ENCODE measurements at places on chromosomes 6 and 20.

- DNase-seq, result no peak
Measured at GRCh38 chr6:113466526-113466925, 390.6 kb upstream of the MARCKS start.

DNA sequence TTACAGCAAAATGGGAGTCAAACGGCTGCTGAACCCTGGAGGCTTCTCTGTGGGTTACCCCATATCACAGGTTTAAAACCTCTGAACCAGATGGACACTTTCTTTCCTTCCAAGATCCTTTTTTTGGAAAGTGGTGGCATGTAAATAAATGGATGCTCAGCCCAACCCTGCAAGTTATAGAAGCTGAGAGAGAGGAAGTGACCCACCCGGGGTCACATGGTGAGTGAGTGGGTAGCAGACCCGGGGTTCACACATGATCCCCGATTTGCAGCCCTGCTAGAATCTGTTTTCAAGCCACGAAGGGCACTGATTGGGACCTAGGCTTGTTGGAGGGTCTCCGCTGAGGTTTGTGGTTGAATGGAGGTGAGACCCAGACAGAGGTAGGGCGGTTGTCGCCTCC is 32.0 kb downstream of the SIRPA start:
- DNase-seq, result no peak

DNA sequence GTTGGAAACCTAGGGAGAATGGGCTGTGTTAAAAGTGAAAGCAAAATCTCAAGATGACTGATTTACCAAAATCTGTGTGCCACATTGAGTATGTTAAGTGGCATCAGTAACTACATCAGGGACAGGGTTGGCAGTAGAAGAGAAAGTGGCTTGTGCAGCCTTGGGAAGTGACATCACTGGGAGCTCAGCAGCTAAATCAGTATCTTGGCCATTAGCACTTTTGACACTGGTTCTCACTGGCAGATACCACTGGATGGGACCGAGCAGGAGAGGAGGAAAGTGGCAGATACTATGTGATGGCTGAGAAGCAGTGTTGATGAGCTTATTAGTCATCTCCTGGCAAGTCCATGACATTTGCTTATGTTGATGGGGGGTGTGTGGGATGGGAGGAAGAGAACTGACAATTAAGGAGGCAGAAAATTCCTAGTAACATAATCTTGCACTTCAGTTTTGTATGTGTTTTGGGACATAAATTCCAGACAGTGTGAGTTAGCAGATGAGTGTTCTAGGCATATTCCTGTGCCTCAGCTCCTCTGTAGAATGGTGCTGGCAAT is 322.2 kb downstream of the SOX4 start:
- no peak for DNase-seq

GRCh38 chr20:25695532-25696370 is 902 bp downstream of the ZNF337 start:
- DNase-seq, result no peak

- DNase-seq, result no peak
Measured at GRCh38 chr6:111423960-111424846, 58.8 kb downstream of the REV3L start.

DNA sequence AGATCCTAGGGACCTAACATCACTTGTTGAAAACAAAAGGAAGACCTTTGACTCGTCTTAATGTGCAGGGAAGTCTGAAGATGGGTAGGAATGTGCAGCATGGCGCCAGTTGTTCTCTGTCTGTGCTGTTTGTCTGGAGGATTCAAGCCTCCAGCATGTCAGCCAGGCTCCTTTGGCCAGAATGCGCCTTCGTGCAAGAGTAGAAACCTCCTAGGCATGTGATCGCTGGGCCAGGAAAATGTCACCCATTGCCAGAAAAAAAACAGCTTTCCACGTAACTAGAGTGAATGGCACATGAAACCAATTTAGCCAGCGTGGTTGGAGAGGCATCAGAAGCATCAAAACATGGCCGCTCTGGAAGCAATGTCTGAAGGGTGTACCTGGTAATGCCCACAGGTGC is 132.7 kb downstream of the EDN1 start:
- DNase-seq, result no peak

GRCh38 chr6:159943968-159944598 is 24.8 kb upstream of the IGF2R start:
- no peak for DNase-seq

Measured in stimulated activated CD4-positive, alpha-beta T cell treated with anti-CD3 and anti-CD28 coated beads, Interleukin-15, amount 100 ng/mL, for 48 hours (primary cell).